Activated T-cell treated with anti-CD3 and anti-CD28 coated beads for 48 hours (primary cell): ENCODE measurements at places on chromosomes 4 and X.

- no peak for DNase-seq
Measured at GRCh38 chrX:63761639-63762038, 23.4 kb downstream of the ARHGEF9 start.

DNA sequence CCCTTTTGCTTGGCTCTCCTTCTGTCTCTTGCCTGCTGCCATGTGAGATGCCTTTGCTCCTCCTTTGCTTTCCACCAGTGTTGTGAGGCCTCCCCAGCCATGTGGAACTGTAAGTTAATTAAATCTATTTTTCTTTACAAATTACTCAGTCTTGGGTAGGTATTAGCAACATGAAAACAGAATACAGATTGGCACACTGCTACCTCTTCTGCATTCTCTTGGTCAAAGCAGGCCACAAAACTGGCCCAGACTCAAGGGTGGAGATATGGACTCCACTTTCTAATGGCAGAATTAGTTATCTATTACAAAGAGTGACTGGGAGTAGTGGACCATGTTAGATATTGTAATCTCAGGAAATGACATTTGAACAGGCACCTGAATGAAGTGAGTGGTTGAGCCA is 21.5 kb upstream of the CCDC149 start:
- DNase-seq: no peak

DNA sequence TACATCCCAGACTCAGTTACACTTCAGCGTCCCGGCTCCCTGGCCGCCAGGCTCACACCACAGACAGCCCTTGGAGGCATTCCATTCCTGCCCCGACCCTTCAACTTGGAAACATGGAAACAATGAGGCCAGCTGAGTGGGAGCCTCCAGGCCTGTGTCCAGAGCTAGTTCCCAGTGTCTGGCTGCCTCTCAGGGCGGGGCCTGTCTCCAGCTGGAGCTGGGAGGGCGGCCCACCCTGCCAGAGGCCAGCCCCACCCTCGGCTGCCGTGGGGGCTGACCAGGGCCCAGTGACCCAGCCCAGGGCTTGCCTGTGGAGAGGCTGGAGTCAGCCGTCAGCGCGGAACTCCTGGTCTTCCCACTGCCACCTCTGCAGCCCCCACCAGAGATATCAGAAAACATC is 37.4 kb upstream of the SPON2 start:
- no peak for DNase-seq

GRCh38 chr4:182454440-182455013 is 211.3 kb downstream of the TENM3 start:
- no peak for DNase-seq

DNA sequence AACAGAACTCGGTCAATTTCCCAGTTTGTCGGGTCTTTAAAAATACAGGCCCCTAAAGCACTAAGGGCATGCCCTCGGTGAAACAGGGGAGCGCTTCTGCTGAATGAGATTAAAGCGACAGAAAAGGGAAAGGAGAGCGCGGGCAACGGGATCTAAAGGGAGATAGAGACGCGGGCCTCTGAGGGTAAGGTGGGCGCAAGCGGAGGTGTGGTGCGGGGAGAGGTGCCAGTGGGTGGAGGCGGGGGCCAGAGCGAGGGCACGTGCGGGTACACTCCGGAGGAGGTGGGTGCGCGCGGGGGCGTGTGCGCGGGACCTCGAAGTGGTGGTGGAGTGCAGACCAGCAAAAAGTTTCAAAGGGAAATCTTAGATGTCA is 787 bp upstream of the TET2 start:
- peak; percentile 12 for DNase-seq

GRCh38 chrX:41686788-41687187 is 2.0 kb upstream of the GPR34 start:
- no peak for DNase-seq

- DNase-seq: no peak
Measured at GRCh38 chr4:19776021-19776459, 475.7 kb upstream of the SLIT2 start.

DNA sequence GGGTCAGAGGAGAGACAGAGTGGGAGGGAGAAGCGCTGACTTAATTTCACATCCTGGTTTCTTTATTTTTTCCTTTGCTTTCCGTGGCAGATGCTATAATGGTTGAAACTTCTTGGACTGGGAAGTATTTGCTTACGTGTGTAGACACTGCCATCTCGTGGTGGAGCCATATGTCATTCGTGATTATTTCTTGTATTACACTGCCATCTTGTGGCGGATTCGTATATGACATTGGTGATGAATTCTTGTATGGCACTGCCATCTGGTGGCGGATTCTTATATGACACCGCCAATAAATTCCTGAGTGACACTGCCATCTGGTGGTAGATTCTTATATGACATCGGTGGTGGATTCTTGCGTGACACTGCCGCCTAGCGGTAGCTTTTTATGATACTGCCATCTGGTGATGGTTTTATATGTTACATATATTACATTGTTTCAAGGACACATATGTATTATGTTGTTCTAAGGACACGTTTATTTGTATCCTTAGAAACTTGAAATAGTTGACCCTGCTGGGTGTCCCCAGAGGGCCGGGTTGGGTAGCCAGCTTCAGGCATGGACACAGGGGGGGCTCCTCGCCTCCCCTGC is 37.3 kb upstream of the CLCN4 start:
- DNase-seq: peak; percentile 22

- no peak for DNase-seq
Measured at GRCh38 chr4:179307297-179308136, 1865.3 kb upstream of the AGA start.

GRCh38 chr4:95355021-95355420 is 193.8 kb downstream of the UNC5C start:
- no peak for DNase-seq

DNA sequence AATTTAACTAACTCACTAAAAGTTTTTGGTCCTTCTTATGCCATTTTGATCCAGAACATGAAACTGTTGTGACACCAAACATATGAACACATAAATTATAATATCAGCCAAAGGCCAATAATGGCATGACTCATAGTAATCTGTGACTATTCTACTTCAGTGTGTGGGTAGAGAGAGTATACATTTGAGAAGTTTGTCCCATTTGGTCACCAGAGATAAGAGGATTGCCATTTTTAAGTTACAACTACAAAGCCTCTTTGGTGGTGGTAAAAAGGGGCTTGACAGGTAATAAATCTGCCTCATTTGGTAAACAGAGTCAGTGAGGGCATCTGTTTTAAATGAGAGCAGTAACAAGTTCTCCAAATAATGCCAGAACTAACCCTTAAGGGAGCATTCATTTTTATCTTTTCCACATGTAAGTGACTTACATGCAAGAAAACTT is 117.9 kb downstream of the TBC1D19 start:
- no peak for DNase-seq

GRCh38 chr4:114601304-114602052 is 2.9 kb downstream of the UGT8 start:
- no peak for DNase-seq

DNA sequence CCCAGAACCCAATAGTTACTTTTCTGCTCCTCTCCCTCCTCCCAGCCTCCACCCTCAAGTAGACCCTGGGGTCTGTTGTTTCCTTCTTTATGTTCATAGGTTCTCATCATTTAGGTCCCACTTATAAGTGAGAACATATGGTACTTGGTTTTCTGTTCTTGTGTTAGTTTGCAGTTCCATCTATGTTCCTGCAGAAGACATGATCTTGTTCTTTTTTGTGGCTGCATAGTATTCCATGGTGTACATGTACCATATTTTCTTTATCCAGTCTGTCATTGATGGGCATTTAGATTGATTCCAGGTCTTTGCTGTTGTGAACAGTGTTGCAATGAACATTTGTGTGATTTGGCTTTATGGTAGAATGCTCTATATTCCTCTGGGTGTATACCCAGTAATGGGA is 47.8 kb upstream of the LEF1 start:
- DNase-seq: no peak

DNA sequence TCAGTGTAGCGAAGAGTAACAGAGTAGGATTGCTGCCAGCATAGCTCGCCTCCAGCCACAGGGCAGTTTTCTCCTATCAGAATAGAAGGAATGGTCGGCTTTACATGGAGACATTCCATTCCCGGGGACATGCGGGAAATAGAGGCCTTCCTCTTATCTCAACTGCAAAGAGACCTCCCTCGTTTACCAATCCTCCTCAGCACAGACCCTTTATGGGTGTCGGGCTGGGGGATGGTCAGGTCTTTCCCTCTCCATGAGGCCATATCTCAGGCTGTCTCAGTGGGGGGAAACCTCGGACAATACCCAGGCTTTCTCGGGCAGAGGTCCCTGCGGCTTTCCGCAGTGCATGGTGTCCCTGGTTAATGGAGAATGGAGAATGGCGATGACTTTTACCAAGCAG is 285.0 kb downstream of the ASMT start:
- no peak for DNase-seq

DNA sequence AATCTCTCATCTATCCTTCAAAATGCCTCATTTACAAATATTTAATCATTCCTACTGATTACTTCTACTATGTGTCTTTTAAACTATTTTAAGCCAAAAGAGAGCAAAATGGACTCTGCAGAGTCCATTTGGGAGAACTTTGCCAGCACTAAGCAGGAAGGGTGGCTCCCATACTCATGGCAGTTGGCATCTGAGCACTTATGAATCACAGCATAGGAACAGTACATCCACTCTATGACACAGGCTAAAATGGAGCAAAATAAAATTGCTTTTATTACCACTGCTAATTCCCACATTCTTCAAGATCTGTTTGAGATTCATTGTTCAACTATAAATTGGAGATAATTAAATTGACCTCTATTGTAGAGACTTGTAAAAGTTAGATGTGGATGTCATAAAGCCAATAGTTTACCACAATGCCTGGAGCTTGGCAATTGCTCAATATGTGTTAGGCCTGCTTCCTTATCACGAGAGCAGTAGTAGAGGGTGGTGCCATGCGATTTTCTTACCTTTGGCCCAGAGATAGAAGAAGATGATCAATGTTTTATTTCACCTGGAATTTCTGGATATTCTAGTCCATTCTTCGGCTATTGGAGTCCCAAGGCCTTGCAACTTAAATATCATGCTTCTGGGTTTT is 19.1 kb downstream of the HPGD start:
- DNase-seq: no peak

DNA sequence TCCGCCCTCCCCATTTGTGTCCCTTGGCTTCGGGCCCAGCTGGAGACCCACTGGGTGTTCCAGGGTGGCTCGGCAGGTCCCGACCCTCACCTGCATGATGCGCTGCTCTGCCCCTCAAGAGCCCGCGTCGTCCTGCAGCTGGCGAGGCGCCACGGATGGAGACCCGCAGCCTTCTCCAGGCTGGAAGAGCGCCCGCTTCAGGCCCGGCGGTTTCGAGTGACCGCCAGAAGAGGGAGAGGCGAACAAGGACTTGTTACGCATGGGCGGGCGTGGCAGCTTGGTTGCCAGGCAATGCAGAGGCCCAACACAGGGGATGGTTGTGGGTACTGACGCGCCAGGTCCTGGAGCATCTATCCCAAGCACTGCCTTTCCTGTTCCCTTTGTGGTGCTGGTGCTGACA is at the start of gene PDCL2:
Gene PDCL2 (minus strand): TSS at position 232 of the 400 bp plus-strand sequence. CDS start 136 bp downstream, at position 96.
- DNase-seq: no peak

GRCh38 chr4:177092807-177093206 is 216.9 kb upstream of the NEIL3 start:
- no peak for DNase-seq

DNA sequence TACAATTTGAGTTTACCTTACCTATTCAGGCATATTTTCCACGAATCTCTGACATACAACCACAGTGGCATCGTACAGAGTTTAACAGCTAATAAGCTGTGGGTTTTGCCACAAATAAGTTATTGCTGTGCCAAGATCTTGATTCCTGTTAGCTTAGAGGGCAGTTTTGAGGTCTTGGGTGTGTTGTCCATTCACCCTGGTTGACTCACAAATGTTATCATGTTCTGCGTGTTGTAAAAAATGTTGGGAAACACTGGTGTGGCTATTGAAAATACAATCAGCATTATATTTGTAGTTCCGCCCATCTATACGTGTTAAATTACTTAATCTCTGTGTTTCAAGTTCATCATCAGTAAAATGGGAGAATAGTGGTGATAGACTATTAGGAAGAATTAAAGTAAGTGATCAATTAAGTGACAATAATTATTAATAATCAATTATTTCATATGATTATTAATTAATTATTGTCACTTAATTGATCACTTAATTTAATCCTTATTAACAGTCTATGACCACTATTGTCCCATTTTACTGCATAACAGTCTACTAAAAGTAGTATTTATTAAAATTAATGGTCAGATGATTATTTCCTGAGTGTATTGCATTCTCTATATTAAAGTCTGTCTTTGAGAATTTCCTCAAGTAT is 96.3 kb downstream of the TMA16 start:
- DNase-seq: no peak

GRCh38 chr4:16438986-16439385 is 212.7 kb upstream of the TAPT1 start:
- no peak for DNase-seq

DNA sequence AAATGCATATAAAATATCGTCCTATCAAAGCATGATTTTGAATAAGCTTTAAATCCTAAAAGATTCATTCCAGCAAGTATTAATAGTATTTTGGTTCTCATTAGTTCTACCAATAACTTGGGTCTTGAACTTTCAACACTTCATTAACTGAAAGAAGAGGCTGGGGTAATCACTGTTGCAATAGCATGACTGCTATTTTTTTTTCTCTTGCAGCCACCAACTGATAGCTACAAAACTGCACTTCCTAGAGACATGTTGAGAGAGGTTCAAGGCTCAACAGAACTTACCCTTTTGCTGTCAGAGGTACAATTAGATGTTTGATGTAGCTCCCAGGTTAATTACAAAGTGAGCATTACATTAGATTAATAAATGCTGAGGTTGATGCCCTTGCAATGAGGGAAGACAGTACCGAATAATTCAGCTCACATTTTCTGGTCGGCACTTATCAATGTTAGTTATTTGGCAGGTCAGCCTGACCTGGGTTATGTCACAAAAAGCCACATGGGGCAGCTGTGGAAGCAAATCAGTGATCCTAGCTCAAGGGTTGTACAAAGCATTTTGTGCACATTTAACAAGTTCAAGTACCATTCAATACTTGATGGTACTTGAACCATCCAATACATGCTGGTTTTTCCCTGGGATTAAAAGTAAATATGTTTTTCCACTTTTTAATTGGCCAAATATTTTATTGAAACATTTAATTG is 29.9 kb upstream of the TET2 start:
- DNase-seq: no peak

DNA sequence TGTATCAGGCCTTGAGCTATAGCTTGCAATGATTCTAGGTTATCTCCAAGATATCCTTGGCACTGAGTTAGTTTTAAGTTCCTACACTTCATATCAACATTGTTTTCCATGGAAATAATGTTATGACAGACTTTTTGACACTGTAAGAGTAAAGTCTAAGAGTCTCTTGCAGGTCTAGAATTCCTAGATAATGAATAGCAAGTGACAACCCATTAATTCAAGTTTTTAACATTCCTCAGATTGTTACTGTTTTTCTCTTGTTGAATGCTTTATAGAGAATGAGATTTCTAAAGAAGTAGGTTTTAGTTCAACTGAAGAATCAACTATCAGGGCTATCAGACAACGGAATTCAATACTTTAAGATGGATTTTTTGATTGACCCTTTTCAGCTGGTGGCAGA is 276.1 kb downstream of the PPP3CA start:
- DNase-seq: no peak

GRCh38 chrX:154738011-154738738 is 12.7 kb downstream of the GAB3 start:
- DNase-seq: no peak

- no peak for DNase-seq
Measured at GRCh38 chr4:105627620-105628019, 75.2 kb downstream of the ARHGEF38 start.

- DNase-seq: no peak
Measured at GRCh38 chrX:110384490-110384889, 25.8 kb downstream of the RTL9 start.
